ENCODE measurements at places on chromosomes 3 and 15.

DNA sequence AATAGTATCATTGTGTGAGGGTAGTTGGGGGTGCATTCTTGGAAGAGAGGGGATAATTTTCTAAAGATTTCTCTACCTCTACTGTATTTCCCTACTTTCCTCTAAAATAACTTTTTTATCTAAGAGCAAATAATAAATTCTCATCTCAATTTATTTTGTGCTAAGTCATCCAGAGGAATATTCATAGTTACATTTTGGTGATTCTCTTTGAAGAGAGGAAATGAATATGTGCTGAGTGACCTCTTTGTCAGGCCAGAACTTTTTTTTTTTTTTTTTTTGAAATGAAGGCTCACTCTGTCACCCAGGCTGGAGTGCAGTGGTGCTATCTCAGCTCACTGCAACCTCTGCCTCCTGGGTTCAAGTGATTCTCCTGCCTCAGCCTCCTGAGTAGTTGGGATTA is 15.1 kb upstream of the CCDC80 start:
- DNase-seq, result no peak
- H3K36me3 ChIP-seq, result no peaks in the 10 kb centered on the region
- no peaks in the 10 kb centered on the region for H3K4me1 ChIP-seq
- no peaks in the 10 kb centered on the region for H3K27me3 ChIP-seq
- no peak overlapping the region for H3K27ac ChIP-seq

- H3K4me3 ChIP-seq, result no peak overlapping the region
- no peaks in the 10 kb centered on the region for H3K36me3 ChIP-seq
- H3K27me3 ChIP-seq, result no peaks in the 10 kb centered on the region
- no peaks in the 10 kb centered on the region for H3K4me1 ChIP-seq
- no peak overlapping the region for H3K27ac ChIP-seq
- DNase-seq, result no peak
Measured at GRCh38 chr3:180430896-180431295, 171.1 kb upstream of the TTC14 start.

DNA sequence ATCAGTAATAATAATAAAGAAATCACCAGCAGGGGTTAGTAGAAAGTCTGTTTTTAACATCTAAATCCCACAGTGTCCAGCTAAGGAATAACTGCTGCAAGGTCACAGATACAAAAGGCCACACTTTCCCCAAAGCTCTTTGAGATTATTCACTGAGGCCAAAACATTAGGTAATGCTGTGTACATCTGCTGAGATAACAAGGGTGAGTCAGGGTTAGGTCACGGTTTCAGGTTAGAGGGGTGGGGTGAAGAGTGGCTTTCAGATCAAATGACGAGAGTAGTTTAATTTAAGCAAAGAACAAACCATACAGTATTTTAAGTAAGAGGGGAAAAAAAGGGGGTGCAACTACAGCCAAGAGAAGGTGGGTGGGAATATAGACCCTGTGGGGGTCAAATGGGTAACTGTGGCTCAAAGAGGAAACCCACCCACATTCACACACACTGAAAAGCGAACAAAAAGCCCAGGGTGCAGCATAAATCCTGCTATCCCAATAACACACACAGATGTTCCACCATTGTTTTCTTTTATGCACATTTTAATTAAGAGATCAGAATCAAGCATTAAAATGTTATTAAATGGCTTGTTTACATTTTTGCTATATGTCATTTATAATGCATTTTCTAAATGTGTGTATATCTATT is 412.9 kb downstream of the TIGIT start:
- H3K27ac ChIP-seq, result no peak overlapping the region
- H3K4me1 ChIP-seq, result peaks cover 6% of the 10 kb centered on the region
- H3K36me3 ChIP-seq, result peaks cover 4% of the 10 kb centered on the region
- no peak for DNase-seq
- H3K27me3 ChIP-seq, result no peaks in the 10 kb centered on the region

DNA sequence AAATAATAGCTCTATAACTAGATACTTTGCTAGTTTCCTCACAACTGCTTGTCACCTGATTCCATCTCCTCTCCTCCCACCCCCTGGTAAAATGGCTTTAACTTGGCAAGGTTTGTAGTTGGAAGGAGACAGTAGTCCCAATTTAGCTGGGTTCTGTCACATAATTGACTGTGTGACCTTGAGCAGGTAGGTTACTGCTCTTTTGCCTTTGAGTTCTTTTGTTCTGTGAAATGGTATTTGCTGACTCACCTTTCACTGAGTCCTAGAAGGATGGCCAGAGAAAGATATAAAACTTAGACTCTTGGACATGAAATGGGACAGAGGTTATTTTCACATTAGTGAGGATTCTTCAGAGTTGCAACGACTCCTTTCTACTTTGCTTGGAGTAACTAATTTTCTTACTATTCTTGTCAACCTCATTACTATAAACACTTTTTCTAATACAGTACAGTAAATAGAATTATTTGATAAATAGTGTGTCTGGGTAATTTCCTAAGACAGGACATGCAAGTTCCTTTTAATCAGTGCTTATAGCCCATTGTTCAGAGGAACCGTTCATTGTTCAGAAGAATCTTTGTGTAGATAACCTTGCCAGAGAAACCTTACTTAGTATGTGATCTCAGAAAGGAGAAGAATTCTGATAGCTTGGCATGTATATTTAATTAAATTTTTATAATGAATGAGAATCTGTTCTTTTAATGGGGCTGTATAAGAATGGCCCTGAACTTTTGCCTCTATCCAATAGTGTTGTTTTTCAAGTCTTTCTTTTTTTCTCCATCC is 14.3 kb downstream of the AKAP13 start:
- DNase-seq, result no peak
- H3K27ac ChIP-seq, result no peak overlapping the region
- peaks cover 6% of the 10 kb centered on the region for H3K36me3 ChIP-seq
- H3K4me1 ChIP-seq, result peaks cover 61% of the 10 kb centered on the region
- no peaks in the 10 kb centered on the region for H3K27me3 ChIP-seq

GRCh38 chr3:4720316-4721075 is 227.3 kb downstream of the ITPR1 start:
- peaks cover 88% of the 10 kb centered on the region for H3K36me3 ChIP-seq
- no peak for DNase-seq
- no peaks in the 10 kb centered on the region for H3K4me1 ChIP-seq
- no peaks in the 10 kb centered on the region for H3K27me3 ChIP-seq
- no peak overlapping the region for H3K4me3 ChIP-seq

- H3K4me1 ChIP-seq, result no peaks in the 10 kb centered on the region
- H3K27me3 ChIP-seq, result no peaks in the 10 kb centered on the region
- no peak for DNase-seq
Measured at GRCh38 chr3:45528429-45528828, 66.1 kb upstream of the LIMD1 start.

GRCh38 chr3:62771331-62772072 is 103.7 kb downstream of the CADPS start:
- no peak for DNase-seq
- H3K36me3 ChIP-seq, result no peaks in the 10 kb centered on the region
- no peak overlapping the region for H3K27ac ChIP-seq
- H3K4me1 ChIP-seq, result no peaks in the 10 kb centered on the region
- no peaks in the 10 kb centered on the region for H3K27me3 ChIP-seq

DNA sequence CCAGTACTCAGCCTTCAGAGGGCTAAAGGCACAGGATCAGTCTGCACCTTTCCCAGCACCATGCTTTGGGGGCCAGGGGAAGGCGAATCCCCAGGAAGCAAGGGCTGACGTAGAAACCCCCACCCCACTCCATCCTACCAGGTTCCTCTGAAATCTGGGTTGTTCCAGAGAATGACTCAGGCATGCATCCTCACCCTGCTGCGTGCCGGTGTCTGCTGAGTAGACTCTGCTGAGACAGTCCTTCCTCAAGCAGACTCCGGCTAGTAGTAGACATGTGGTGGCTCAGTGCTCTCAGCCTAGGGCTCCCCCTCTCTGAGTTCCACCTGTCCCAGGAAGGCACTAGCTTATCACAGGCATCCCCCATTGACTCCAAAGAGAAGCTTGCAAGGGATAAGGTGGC is 9.0 kb downstream of the TMEM43 start:
- H3K36me3 ChIP-seq, result peaks cover 83% of the 10 kb centered on the region
- DNase-seq, result no peak
- no peaks in the 10 kb centered on the region for H3K4me1 ChIP-seq
- no peak overlapping the region for H3K27ac ChIP-seq
- H3K27me3 ChIP-seq, result no peaks in the 10 kb centered on the region

All from activated B cell treated with CpG ODN at 0.5 μM for 24 hours (primary cell).